Endodermal cell (in vitro differentiated cells): ENCODE measurements at places on chromosomes 7 and 10. TPM values are rescaled to one million over a fixed set of nuclear protein-coding genes. Genes with fewer than 3 reads are reported as not detected.
A peak's percentile ranks its signal among the peaks of the same experiment; 100 is the strongest.

DNA sequence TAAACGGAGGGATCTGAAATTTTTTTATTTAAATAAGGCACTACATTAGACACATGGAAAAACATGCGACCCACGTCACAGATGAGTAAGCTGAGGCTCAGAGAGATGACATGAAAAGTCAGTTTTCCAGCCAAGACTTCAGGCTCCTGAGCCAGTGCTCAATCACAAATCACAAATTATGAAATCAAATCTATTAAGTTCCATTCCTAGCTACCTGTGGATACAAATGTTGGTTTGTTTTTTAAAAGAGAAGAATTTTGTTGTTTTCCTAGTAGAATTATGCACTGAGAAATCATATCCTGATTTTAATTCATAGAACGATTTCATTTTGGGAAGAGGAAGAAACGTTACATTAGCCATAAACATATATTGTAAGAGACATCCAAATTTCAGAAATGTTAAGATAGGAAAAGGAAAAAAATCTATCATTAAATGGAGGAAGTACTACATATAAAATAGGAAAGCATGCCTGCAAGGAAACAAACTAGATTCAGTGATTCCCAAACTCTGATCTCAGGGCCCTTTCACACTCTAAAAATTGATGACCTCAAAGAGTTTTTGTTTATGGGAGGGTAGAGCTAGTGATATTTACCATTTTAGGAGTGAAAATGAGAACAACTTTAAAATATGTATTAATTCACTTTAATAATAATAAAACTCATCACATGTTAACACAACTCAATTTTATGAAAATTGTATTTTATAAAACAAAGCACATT lies 340.4 kb downstream of the PARD3 start:
- DNase-seq, result no peak

Gene CXCL12
- total RNA-seq, result 0.91 to 1.9 TPM (median 1.4 TPM) in 3 replicates

DNA sequence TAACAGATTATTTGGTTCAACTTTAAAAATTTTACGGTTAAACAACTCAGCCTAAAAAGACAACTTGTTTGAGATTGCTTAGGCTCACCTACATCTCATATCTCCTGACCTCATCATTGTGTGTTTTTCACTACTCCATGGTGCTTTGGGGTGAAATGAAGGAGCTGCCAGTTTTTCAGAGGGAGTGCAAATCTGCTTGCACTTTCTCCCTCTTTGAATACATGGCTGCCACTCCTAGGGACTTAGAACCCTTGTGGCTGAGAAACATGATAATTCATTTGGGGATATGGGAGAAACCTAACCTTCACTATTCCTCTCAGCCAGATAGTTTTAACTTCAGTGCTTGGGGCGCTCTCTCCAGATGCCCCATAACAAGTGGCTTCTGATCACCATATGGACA lies 2.7 kb downstream of the CCSER2 start:
- no peak for DNase-seq

DNA sequence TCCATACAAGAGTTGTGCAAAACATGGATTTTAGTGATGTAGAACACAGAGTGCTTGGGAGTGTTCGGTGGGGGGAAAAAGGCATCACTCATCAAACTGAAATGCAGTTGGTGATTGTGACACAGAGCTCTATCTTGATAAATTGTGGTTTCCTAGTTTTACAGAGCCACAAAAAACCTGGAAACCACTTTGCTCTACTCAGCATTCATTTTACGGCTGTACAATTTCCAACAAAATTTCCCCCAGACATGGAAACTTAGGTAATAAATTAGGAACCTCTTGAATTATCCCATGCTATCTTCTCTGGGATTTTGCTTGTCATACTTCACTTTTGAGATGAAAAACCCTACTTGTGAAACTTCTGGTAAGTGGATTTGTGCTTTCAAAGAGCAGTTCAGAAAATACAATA lies 614.9 kb upstream of the FZD8 start:
- DNase-seq, result no peak

Gene SKIDA1
- total RNA-seq, result 6.4 and 6.6 TPM in 2 replicates

DNA sequence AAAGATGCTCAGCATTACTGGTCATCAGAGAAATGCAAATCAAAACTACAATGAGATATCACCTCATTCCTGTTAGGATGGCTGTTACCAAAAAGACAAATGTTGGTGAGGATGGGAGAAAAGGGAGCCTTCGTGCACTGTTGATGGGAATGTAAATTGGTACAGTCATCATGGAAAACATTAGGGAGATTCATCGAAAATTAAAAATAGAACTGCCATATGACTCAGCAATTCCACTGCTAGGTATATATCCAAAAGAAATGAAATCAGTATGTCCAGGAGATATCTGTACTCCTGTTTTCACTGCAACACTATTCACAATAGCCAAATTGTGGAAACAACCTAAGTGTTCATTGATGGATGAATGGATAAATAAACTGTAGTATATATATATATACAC lies 228.1 kb downstream of the ACTR3B start:
- no peak for DNase-seq

DNA sequence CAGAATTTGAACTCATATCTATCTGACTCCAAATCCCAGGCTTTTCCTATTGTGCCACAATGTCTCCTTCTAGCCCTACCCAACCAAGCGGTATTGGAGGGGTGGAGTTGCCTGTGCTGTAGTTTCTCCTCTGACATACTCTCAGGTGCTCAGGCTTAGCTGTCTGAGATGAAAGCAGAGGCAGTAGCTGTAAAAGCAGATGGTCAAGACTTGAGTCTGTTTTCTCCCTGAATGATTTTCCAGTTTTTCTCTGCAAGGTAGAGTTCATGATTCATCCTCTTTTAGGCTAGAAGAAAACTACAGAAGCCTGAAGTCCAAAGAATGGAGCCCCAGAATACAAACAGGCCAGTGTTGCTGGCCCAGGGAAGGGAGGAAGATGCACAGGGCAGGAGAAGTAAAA lies 130.0 kb downstream of the PDE1C start:
- DNase-seq, result no peak

Gene GHRHR
- total RNA-seq, result not detected in 3 replicates

Gene COA1
- total RNA-seq, result 103 and 104 TPM in 2 replicates

Gene STK31
- total RNA-seq, result 1.3 to 1.5 TPM (median 1.4 TPM) in 3 replicates

DNA sequence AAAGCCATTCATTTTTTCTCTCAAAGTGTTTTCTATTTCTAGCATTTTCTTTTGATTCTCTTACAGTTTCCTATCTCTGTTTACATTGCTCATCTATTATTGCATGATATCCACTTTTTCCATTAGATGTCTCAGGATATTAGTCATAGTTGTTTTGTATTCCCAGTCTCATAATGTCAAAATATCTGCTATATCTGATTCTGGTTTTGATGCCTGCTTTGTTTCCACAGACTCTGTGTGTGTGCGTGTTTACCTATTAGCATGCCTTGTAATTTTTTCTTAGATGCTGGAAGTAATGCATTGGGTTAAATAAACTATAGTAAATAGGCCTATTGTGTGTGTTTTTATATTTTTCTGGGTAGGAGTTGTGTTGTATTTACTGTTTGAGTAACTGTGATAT lies 1126.3 kb downstream of the SORCS1 start:
- no peak for DNase-seq

- DNase-seq, result no peak
Observed at GRCh38 chr10:116038259-116038658, 234.7 kb downstream of the GFRA1 start.

GRCh38 chr7:55733241-55734140 lies 129.1 kb downstream of the SEPTIN14 start:
- no peak for DNase-seq

Gene ANKRD30A
- total RNA-seq, result not detected in 2 replicates

DNA sequence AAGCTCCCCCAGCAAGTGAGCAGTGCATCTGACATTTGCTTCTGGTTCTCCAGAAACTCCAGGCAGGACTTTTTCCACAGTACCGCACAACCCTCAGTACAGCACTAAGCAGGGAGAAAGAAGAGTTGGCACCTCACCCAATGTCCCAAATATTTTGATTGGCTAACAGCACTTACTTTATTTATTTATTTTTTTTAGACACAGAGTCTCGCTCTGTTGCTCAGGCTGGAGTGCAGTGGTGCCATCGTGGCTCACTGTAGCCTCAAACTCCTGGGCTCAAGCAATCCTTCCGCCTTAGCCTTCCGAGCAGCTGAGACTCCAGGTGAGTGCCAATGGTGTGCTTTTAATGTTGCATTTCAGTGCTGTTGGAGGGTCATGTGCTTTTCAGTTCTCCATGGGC lies 200.3 kb upstream of the ZMIZ1 start:
- DNase-seq, result peak; percentile 32

DNA sequence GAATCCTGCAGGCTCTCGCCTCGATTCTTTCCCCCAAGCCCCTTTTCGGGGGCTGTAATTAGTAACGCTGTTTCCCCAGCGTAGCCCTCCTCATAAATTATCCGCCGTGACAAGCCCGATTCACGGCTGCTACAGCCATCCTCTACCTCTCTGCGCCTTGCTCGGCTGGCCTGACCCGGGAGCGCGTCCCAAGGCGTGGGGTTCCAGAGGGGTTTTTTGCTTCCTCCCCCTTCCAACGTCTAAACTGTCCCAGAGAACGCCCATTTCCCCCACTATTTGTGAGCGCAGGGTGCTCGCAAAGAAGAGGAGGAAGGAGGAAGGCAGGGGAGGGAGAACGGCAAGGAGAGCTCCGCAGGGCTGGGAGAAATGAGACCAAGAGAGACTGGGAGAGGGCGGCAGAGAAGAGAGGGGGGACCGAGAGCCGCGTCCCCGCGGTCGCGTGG lies 880 bp downstream of the HOXA5 start:
- DNase-seq, result peak; percentile 63

- DNase-seq, result no peak
Observed at GRCh38 chr7:112263519-112263918, 57.0 kb downstream of the ZNF277 start.

- no peak for DNase-seq
Observed at GRCh38 chr7:151920488-151920887, 35.8 kb upstream of the GALNTL5 start.

Gene NOS3
- total RNA-seq, result 9.1 to 9.7 TPM (median 9.4 TPM) in 3 replicates

Gene PPA1
- 58.5 to 72.1 TPM (median 68.8 TPM) in 3 replicates for total RNA-seq

GRCh38 chr10:10778959-10779358 lies 238.7 kb upstream of the CELF2 start:
- DNase-seq, result no peak

- DNase-seq, result no peak
Observed at GRCh38 chr7:67423065-67423464, 426.4 kb downstream of the TYW1 start.

DNA sequence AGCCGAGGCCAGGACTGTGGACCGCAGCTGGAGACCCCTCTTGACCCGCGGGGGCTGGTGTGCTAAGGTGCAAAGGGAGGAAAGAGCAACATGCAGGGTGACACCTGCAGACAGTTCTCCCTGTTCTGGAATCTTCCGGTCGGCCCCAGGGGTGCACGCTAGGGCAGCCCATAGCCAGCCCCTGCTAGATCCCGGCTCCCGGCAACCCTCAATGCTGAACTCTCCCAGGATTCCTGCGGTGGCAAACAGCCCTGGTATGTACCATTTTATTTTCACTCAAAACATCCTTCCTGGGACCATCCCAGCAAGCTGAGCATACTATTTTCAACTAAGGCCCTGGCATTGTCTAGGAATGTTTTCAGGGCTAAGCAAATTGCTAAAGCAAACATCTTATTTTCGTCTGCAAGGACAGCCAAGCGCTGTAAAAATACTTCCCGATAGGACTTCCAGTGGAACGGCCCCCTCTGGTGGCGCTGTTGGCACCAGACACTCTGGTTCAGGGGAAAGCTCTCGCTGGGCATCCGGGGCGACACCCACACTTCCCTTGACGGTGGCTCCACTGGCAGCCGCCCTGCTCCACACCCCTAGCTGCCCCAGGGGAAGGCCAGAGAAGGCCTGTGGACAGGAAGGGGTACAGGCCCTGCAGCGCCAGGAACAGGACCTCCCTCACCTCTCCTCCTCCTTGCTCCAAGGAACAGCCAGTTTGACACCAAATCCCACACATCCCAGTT lies 99.4 kb downstream of the CTBP2 start:
- peak; percentile 90 for DNase-seq

- no peak for DNase-seq
Observed at GRCh38 chr7:41652267-41652666, 50.6 kb downstream of the INHBA start.

Gene KIAA1549
- 14.6 to 21.3 TPM (median 19.3 TPM) in 3 replicates for total RNA-seq

DNA sequence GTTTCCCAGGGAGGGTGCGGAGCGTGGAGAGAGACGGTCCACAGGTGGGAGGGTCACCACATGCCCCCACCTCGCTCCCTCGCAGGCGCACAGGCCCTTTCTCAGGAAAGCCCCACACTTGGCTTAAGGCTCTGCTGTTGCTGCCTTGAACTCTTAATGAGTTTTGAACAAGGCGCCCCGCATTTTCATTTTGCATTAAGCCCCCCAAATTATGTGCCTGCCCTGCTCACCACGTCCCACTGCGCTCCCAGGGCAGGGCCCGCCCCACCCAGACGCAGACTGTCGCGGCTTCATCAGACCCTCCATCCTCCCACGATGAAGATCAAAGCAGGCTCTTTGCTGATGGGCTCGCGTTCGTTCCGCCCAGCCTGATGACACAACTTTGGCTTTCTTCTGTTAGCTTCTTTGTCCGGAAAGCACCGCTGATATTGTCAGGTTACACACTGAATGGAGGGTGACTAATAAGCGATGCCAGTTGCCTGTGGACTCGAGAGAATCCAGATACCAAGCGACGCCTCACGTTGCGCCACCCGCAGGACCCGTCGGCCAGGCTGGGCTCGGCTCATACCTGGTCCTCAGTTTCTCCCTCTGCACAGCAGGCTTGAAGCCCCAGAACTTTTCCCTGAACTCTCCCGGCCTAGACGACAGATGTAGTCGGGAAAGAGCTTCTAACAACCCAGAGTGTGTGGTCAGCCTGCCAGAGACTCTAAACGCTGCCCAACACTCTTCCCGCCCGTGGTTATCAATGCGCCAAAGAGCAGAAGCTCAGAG lies 9.5 kb downstream of the CALML3 start:
- peak; percentile 27 for DNase-seq

Gene KCP
- 16.6 to 21.1 TPM (median 19.5 TPM) in 3 replicates for total RNA-seq

DNA sequence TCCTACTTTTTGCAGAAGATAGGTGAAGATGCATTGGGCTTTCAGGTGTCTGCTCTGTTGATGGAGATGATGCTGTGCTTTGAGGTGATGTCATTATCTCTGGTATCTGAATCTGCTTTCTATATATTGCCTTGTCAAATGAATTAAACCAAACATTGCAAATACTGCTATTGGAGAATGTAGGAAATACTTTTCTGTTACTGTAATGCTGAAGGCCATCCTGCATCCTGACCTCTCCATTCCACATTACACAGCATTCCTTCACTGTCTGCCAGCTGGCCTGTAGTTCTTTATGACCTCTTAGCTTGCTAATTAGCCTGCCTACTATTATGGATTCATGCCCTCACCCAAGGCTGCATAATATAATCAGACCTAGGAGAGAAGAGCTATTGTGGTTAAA lies 73.2 kb downstream of the VCL start:
- DNase-seq, result no peak

Gene VSTM4
- total RNA-seq, result 0.45 and 0.51 TPM in 2 replicates

GRCh38 chr7:80154656-80155333 lies 20.2 kb downstream of the GNAI1 start:
- DNase-seq, result no peak

Gene FGF8
- total RNA-seq, result 44.6 and 46.5 TPM in 2 replicates
